Glutamatergic neuron (in vitro differentiated cells): ENCODE measurements at places on chromosomes 1 and 21. TPM values are rescaled to one million over a fixed set of nuclear protein-coding genes. Genes with fewer than 3 reads are reported as not detected.
A peak's percentile ranks its signal among the peaks of the same experiment; 100 is the strongest.

RCC2 gene
- 132 TPM for total RNA-seq

GRCh38 chr1:86205741-86206140 lies 49.2 kb upstream of the COL24A1 start:
- DNase-seq: no peak

OR6F1 gene
- total RNA-seq: not detected

VASH2 gene
- 59.8 TPM for total RNA-seq

GRCh38 chr1:98940722-98941079 lies 64.0 kb downstream of the PLPPR5 start:
- DNase-seq: no peak

KHDC4 gene
- 51.8 TPM for total RNA-seq

GRCh38 chr1:53552981-53553733 lies 94.0 kb downstream of the DMRTB1 start:
- peak; percentile 5 for DNase-seq
